Right renal pelvis (tissue), 4 donors: ENCODE measurements at places on chromosomes 1 and 21.

DNA sequence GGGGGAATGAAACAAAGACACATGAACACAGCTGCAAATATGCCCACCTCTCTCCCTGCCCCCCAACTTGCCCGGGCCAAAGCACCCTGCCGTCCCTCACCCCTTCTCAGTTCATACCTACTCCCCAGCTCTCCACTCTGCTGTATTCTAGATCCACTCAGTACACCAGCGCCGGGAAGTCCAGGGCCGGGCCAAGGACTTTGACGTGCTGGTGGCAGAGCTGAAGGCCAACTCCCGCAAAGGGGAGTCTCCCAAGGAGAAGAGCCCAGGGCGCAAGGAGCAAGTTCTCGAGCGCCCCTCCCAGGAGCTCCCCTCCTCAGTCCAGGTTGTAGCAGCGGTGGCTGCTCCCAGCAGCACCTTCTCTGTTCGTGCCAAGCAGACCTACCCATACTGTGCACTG lies 5.0 kb downstream of the ATXN7L2 start:
- DNase-seq = no peak

DNA sequence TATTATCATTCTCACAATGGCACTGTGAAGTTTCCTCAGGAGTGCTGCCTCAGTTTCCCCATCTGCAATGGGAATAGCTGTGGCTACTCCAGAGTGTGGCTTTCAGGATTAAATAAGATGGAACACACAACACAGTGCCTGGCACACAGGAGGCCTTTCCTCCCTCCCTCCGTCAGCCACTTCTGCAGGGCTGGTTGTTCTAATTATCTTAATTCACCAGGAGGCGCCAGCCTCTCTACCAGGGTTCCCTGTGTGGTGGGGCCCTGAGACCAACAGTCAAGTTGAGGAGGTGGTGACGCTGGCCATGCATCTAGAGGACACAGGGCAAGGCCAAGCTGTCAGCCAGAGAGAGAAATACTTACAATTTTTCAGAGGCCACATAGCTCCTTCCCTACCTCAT lies 6.3 kb upstream of the FOXO6 start:
- DNase-seq = no peak

DNA sequence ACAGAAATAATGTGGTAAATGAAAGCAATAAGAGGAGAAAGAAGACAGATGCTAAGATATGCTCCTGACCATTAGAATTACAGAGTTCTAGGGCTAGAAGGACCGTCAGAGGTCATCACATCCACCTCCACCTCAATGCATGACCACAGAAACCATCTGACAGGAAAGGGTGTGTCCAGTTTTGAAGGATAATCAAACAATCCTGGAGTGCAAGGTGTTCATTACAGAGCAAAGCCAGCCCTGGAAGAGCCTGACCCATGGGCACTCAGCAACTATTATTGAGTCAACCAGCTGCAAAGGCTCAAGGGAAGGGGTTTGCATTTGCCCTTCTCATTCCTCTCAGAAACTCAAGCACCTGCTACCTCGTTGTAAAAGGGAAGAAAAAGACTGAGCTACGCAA lies 46.4 kb downstream of the TOR1AIP2 start:
- DNase-seq = no peak

DNA sequence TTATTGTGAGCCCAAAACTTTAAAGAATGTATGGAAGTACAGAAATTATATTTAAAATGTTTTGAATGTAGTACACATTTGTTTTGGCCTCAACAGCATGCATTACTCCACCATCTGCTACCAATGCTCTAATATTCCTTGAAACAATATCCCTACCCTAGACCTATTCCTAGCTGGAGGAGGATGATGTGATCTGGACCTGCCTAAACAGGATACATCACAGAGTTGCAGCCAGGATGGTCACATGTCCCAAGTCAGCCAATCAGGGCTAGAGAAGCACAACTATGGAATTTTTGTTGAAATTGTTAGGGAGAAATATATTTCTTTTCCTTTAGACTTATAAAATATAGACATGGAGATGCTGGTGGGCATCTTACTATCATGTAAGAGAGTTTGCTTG lies 623.3 kb upstream of the NR5A2 start:
- DNase-seq = no peak

GRCh38 chr1:59554011-59554663 lies 257.2 kb downstream of the FGGY start:
- no peak for DNase-seq

DNA sequence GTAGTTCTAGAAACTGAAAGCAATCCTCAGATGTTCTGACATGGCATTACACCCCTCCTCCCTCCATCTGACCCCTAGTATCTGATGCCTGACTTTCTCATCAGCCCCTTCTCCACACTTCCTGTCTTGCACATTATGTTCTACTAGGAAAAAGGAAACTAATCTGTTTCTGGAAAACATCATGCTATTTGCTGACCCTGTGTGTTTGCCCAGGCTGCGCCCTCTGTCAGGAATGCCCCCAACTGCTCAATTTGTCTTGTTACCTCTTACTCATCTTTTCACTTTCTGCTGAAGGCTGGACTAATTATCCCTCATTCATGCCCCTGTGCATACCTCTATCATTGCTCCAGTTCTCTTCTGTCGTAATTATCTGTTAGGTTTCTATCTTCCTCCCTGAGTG lies 37.5 kb upstream of the DAB1 start:
- DNase-seq = no peak

DNA sequence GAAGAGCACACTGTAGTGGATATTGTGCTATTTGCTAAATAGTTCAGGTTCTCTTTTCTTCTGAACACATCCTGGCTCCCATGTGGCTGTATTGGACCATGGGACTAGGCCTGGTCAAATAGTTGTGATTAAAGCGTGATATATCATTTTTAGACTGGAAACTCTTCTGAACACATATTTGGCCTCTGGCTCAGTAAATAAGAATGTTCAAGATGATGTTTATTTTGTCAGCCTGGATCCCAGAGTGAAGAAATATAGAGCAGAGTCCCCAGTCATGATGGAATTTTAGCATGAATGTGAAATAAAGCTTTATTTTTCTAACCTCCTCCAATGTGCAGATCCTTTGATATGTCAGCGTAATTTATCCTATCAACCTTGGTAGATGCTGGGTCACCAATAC lies 542.6 kb downstream of the ADGRL2 start:
- DNase-seq = no peak

DNA sequence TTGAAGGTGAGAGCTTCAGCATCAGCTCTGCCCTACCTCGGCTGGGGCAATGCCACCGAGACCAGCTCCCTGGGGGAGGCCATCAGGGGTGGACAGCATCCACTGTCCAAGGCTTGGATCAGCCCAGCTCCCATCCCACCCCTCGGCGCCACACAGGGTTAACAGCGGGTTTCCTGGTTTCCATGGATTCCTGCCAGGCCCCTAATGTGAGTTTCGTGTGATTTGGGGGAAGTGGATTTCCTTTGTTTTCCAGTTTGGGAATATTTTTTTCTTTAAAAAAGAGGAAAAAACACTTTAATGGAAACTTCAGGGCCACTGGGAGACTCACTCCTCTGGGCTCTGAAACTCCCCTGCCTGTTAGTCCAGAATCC lies 34.3 kb downstream of the CASZ1 start:
- DNase-seq = no peak

- DNase-seq = no peak
Observed at GRCh38 chr1:5532811-5533210, 459.4 kb downstream of the NPHP4 start.

DNA sequence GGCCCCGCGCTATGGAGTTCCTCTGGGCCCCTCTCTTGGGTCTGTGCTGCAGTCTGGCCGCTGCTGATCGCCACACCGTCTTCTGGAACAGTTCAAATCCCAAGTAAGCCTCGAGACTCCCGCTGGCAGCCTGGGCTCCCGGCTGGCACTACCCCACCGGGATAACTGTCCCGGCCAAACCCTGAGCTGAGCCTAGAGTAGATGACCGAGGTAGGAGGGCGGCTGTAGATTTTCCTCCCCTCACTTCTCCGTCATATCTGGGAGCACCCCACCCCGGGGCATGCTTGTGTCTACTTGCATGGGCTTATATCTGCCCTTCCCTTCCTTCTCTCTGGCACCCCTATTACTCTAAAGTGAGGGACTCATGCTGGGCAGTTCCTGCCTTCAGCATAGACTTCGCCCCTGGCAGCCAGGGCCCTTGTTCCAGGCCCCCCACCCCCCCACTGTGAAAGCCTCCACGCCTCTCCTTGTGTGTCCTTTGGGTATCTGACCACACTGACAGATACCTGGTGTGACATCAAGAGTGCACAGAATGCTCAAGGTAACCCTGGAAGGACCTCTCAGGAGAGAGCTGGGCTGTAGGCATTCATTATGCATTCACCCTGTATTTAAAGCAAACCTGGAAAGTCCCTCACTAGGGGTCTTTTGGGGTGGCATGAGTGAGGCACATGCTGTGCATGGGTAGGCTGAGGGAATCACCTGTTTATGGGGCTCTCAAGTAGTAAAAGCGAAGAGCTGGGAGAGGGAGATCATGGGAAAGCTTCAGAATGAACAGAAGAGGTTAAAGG lies 485 bp downstream of the EFNA1 start:
- DNase-seq = no peak

GRCh38 chr1:37308031-37308960 lies 166.1 kb upstream of the ZC3H12A start:
- DNase-seq = no peak

DNA sequence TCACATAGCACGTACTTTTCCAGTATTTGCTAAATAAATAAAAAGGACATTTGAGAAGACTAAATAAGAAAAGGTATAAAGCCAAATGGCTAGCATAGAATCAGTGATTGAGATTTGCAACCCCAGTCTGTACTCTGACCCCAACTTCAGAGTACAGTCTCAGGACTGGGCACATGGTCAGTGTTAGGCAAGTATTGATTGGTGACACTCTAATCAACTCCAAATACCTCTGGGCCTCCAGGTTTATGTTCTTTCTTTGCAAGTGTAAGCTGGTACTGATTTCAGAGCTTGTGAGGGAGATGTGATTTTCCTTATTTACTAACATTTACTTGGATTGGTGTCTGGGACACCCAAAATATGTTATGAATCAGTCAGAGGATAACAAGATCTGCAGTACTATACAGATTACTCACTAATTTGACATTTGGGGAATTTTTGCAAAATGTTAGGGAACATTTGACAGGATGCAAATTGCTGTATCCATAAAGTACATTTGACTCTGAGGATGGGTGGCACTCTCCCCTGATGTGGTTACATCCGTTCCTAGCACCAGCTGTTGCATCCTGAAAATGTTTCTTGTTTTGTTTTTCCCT lies 34.2 kb downstream of the LMO4 start:
- no peak for DNase-seq

GRCh38 chr1:10891091-10891490 lies 94.6 kb upstream of the CASZ1 start:
- no peak for DNase-seq

- DNase-seq = no peak
Observed at GRCh38 chr21:46190491-46191131, 6.4 kb upstream of the SPATC1L start.

DNA sequence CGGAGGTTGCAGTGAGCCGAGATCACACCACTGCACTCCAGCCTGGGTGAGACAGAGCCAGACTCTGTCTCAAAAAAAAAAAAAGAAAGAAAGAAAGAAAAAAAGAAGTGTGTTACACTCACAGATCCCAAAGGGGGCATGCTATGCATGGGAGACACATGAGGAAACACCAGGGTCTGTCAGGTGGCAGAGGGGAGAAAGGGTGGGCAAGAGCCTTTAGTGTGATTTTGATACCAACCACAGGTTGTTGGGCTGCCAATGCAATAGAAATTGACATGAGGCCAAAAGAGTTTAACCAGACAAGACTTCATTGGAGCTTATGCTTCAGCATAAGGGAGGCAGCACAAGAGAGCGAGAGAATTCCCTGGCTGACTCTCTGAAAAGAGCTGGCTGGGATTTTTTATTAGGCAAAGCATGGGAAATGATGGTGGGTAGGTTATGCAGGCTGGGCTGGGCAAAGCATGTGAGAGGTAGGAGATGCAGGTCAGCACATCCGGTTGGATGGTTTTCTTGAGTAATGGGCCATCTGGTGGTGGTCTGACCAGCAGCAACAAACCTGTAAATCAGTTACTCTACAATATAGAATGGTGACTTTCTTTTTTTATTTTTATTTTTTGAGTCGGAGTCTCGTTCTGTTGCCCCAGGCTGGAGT lies 11.7 kb upstream of the EXTL1 start:
- DNase-seq = no peak

GRCh38 chr1:75423616-75424015 lies 187.3 kb downstream of the SLC44A5 start:
- no peak for DNase-seq

- no peak for DNase-seq
Observed at GRCh38 chr1:191904991-191905390, 253.3 kb upstream of the RGS18 start.

DNA sequence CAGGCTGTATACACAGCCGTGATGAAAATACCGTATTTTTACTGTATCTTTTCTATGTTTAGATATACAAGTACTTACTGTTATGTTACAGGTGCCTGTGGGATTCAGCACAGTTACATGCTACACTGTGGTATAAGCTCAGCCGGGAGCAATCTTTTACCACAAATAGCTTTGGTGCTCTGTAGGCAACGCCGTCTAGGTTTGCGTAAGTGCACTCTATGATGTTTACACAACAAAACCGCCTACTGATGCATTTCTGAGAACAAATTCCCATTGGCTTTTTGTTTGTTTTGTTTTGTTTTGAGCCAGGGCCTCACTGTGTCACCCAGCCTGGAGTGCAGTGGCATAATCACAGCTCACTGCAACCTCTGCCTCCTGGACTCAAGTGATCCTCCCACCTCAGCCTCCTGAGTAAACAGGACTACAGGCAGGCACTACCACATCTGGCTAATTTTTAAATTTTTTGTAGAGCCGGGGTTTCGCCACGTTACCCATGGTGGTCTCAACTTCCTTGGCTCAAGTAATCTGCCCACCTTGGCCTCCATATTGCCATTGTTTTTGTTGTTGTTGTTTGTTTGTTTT lies 81.0 kb downstream of the SCCPDH start:
- no peak for DNase-seq

- DNase-seq = no peak
Observed at GRCh38 chr1:57772580-57773195, 348.8 kb upstream of the DAB1 start.

GRCh38 chr1:174167265-174167803 lies 8.0 kb downstream of the RABGAP1L start:
- DNase-seq = no peak

DNA sequence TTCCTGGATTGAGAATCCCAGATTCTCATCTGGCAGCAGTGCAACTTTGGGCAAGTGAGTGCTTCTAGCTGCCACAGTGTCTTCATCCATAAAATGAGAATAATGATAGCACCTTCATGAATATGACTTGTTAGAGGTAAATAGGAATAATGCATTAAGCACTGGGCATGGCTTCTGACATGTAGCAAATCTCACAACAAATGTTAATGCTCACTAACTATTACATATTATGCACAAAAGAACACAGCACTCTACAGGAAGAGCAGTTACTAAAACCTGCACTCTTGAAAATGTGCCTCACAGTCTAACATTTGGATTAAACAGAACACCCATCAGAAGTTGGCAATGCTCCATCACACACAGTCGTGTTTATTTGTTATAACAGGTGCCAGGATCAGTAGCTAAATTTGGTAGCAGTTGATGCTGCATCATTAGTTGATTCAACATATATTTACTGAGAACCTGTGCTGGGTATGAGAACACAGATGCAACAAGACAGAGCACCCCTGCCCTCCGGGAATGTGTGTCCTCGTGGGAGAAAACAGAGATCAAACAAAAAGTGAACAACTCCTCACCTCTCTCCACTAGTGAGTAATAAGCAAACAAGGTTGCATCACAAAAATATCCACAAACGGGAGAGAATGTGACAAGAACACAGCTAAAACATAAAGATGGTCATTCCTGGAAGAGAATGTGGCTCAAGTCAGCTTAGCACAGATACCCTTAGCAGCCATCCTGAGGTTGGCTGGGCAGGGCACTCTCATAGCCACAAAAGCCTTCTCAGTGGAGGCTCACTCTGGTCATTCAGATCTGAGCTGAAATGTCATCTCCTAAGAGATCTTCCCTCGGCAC lies 26.2 kb upstream of the LBR start:
- DNase-seq = no peak
